ENCODE measurements at places on chromosomes 1 and 21.
A peak's percentile ranks its signal among the peaks of the same experiment; 100 is the strongest.

GRCh38 chr1:223067914-223068313, 75.1 kb downstream of the TLR5 start:
- no peak for DNase-seq

DNA sequence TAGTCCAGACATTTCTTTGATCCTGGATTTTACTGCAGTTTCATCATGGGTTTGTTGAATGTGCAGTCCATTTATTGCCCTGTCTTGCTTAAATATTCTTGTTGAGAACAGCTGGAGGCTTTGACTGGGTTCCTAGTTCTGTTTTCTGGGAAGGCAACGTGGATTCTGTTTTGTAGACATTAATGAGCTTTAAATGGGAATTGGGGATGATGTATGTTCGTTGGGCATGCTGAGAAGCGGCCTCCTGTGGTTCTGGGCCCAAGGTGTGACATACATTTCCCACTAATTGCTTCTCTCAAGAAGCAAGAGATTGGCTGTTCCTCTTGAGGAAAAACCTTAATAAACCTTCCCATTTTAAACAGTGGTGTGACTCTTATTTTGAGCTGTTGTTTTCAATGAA, 22.9 kb downstream of the INKA2 start:
- no peak for DNase-seq

DNA sequence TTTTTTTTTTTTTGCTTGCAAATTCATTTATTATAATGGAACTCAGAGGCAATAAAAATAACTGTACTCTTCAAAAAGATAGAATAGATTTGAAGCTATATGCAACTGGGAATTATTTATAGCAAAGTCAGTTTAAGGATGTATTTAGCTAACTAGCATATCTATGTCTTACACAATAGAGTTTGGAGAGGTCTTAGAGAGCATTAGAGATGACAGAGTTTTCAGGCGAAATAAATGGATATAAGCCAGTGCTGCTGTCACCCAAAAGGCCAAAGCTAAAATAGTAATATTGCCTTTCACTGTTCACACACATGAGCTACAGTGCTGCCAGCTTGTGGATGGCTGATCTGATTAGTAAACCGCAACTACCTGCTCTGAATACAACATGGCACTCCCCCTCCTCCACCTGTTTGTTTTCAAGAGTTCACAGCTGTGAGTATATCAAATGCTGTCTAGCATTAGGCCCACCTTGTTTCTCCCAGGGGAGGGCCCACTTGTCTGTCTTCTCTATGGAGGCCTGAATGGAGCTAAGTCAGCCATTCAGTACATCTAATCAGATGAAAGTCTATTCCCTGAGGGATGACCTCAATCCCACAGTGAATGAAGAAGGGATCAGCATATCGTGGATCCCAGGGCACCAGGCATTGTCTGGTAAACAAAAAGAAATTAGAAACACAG, 25.2 kb upstream of the SSX2IP start:
- DNase-seq = no peak

DNA sequence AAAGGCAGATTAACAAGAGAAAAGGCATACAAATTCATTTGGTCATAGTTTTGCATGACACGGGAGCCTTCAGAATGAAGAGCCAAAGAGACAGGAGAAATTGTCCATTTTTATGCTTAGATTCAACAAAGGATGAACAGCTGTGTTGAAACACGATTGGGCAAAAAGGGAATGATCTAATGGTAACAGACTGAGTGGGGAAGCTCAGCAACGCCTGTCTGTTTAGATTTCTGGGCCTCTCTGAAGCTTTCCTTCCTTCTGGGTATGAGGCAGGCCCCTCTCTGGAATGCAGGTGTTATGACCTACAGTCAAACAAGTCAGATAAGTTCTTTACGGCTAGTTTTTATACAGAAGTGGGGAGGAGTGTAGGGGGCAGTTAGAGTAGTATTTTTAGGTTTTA, 154.6 kb downstream of the RGS7 start:
- no peak for DNase-seq

- DNase-seq = peak; percentile 87
These were observed 65.5 kb upstream of the LRP8 start for GRCh38 chr1:53393325-53393792.

DNA sequence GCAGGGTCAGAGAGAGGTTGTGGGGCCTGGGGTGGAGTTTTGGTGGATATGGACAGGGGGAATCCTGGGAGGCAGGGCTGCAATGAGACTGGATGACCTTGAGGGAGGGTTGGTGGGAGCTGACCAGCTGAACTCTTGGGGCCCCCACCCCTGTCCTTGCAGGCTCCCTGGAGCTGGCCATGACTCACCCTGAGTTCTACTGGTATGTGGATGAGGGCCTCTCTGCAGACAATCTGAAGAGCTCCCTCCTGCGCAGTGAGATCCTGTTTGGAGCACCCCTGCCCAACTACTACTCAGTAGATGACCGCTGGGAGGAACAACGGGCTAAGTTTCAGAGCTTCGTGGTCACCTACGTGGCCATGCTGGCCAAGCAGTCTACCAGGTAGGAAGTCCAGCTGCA, 23.6 kb downstream of the DISP3 start:
- DNase-seq = no peak

GRCh38 chr1:215113776-215114153, 31.2 kb downstream of the KCNK2 start:
- DNase-seq = no peak

GRCh38 chr1:202805886-202806844, 2.1 kb downstream of the KDM5B start:
- DNase-seq = peak; percentile 30

DNA sequence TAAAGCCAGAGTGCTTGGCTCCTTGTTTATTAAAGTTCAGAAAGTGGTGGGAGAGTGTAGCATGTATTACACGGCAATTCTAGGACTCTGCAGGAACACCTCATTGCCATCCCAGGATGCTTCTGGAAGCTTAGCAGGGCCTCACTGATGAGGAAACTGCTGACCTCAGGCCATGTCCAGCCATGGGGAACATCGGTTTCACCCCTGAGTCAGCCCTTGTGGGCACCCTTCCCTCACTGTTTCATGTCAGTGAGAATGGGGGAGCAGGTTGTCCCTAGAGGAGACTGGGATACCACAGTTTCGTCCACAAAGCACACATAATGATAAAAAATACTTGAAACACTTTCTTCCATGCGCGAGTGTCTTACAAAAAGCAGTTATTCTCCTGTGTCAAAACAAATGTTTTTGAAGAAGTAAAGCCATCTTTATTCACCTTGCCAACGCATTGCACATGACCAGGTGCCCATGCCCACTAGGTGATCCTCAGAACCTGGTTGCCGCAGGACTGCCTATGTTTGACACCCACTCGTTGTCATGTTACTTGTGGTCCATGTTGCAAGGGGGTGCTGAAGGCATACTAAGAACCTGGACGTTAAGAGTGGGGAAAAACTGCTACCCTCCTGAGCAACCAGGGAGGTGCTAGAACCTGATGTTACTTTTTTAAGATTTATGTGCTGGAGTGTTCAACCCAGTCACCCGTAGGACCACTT, 41.2 kb upstream of the TTC22 start:
- DNase-seq = no peak

- peak; percentile 91 for DNase-seq
These were observed at the start of gene MACF1 for GRCh38 chr1:39204441-39205081. MACF1 (plus strand) TSS chr1:39204695; CDS start chr1:39205023, 328 bp downstream.

GRCh38 chr1:109933856-109934711, 23.4 kb downstream of the CSF1 start:
- peak; percentile 77 for DNase-seq

DNA sequence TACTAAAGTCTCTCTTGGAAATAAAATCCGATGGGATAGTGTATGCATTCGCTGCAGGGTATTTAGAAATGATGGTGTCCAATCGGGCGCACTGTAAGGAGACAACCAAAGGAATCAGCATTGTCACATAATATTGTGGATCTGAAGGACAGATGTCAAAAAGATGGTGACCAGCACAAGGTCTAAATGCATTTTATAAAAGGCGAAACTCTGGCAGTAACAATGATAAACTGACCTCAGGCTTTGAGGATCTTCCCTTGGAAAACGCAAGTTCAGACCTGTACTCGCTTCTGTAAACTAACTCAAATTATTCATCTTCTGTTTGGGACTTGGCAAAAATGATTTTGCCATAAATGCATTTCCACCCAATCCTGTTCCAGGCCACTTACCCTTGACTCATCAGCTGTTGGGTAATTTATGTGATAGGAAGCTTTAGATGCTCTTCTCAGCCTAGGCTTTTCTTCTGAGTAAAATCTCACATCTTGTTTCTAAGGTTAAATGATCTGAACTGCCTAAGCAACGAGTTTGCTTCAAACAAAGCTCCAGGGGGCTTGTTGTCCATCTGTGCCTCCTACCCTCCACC, 33.8 kb downstream of the STPG1 start:
- DNase-seq = no peak

- no peak for DNase-seq
These were observed 66.3 kb downstream of the VWA5B1 start for GRCh38 chr1:20356850-20357459.

GRCh38 chr1:161176468-161177111, 717 bp downstream of the B4GALT3 start:
- DNase-seq = no peak

GRCh38 chr1:208737161-208737560, 493.0 kb upstream of the PLXNA2 start:
- DNase-seq = no peak

DNA sequence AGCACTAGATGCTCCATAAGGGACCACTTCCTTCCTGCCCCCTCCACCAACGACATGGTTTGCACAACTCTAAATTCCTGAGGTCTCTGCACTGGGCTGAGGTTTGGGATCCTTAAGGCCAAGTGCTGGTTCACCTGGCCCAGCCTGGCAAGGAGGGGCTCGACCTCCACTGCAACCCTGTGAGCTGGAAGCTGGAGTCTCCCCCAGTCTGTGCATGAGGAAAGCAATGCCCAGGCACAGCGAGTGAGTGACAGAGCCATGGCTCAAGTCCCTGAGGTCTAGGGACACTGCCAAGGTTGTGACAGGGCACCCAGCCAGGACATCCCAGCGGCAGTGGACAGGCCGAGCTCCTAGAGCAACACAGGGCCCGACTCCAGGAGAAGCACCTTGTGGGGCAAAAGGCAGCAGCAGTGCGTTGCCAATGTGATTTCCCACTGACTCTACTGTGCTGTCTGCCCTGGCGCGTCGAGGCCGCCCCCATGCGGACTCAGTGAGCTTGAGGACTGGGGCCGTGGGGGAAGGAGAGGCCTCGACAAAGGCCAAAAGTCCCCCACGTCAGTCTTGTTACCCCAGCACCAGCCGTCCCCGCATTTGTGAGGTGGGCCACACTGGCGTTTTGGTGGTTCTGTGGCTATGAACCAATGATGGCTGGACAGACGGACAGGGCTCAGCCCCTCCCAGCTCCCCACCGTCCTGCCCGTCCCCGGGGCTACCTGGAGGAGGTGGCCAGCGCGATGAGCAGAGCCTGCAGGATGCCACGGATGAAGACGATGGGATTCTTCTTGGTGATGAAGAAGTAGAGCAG, 30.0 kb downstream of the PODN start:
- DNase-seq = no peak

All from astrocyte of the hippocampus (primary cell).